ENCODE measurements at places on chromosomes 7 and 10.

DNA sequence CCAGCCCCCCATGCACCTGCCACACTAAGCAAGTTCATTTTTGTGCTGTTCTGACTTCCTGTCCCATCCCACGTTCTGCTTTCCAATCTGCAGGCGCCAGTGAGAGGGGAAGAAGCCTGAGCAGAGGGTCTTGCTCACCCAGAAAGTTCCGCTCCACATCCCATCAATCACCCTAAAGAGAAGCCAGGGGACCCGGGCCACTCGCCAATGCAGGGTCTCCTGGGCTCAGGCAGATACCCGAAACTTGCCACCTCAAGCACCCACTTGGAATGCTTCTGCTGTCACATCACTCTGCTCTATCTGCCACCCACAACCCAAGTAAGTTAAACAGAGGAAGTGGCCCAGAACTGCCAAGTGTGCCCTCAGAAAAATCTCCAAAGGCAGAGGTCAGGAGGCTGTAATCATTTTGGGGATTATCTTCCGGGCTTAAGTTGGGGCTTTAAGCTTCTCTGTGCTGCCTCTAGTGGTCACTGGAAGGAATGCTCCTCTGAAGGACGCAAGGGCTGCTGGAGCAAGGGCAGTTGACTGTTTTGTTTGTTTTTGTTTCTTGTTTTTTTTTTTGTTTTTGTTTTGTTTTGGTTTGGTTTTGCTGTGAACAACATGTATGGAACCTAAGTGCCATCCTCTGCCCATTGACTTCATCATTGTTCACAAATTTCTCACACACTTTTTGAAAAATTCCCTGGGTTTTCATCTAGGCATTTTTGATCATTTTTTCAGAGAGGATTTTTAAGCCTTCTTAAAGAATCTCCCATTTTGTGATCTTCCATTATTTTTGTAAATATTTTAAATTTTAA, 25.5 kb downstream of the PRR15 start:
- DNase-seq, result no peak

GRCh38 chr10:97411406-97411805, 10.3 kb upstream of the RRP12 start:
- no peak for DNase-seq

DNA sequence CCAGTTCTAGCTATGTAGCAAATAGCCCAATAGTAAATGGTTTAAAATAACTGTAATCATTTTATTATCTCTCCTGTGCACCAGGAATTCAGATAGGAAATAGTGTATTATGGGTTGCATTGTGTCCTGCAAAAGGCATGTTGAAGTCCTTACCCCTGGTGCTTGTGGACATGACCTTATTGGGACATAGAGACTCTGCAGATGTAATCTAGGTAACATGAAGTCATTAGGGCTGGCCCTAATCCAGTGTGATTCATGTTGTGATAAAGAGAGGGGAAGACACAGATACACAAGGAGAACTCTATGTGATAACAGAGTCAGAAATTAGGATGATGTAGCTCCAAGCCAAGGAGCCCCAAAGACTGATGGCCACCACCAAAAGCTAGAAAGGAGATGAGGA, 462.8 kb downstream of the GALNT17 start:
- DNase-seq, result no peak

- no peak for DNase-seq
Measured at GRCh38 chr10:2011106-2011716, 273.9 kb upstream of the ADARB2 start.

GRCh38 chr7:118863966-118864365, 639.5 kb downstream of the ANKRD7 start:
- DNase-seq, result no peak

GRCh38 chr10:70674560-70675495, 2.5 kb downstream of the ADAMTS14 start:
- DNase-seq, result no peak

DNA sequence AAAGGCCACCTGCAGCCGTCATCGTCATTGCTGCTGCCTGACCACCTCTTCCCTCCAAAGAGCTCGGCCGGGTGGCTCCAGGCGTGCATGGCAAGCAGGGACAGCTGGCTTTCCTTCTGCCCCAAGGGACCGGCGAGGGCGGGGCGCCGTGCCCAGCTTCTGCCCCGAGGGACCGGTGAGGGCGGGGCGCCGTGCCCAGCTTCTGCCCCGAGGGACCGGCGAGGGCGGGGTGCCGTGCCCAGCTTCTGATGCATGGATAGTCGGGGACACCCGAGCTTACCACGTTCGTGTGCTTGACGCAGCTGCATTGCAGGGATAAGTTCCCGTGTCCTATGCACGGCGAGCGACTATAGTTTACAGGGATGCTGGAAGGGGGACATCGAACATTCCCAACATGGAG, 27.0 kb downstream of the CFAP46 start:
- DNase-seq, result no peak

GRCh38 chr7:157719008-157719682, 382.3 kb downstream of the DNAJB6 start:
- DNase-seq, result no peak

GRCh38 chr7:37769291-37769690, 79.1 kb upstream of the NME8 start:
- peak; percentile 33 for DNase-seq

DNA sequence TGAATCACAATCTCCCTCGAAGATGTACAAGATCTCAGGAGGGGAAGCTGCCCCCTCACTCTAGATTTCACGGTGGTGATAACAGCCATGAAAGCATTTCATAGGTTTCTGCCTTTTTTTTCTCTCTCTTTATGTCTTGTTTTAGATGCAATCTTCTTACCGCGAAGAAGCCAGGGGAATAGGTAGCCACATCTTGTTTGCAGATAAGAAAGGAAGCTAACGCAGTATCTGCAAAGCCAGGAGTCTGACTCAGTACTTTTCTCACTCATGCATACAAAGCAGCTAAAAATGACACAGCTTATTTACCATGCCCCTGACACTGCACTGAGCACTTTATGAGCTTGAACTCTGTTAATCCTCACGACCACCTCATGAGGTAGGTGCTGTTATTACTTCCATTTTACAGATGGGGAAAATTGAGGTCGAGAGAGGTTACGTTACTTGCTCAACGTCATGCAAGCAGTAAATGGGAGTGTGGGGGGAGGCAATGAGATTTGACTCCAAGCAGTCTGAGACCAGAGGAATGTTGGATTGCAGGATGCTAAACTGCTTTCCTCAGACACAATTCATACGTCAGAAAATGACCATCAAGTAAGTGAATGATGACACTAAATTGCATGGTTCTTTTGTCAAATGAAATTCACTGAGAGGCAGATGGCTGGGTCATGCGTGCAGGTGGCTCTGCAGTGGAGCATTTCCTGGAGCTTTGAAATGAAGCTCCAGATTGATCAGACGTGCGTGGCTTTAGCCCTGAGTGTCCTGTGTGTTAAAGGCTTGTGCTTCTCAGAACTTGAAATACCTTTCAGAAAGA, 3.3 kb downstream of the MAP3K8 start:
- DNase-seq, result no peak

DNA sequence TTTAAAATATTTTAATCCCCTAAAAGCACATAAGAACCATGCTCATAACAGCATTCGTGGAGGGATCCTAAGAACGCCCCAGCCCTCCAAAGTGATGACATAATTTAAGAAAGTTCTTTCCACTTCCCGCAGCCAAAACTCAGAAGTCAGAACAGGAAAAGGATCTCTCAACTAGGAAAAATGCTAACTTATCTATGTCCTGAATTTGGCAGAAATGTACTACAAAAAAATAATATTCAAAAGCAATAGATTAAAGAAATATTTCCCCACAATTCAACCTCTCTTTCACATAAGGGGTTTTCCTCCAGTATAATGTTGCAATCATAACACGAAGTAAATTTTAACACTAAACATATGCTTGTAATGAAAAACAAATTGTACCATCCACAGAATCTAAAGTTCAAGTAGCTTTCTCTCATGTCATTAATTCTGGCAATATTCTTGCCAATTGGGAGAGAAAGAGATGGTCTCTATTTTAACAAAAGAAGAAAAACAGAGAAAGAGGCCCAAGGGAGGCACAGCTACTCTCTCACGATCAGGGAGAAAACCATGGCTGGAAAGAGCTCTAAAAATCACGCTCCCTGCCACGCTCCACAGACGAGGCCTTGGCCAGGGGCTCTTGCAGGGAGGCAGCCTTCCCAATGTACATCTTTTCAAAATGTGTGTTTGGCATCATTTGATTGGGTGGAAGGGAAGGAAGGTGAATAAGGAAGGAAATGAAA, 22.9 kb downstream of the ASB13 start:
- DNase-seq, result no peak

- DNase-seq, result no peak
Measured at GRCh38 chr7:22200238-22200637, 156.7 kb downstream of the RAPGEF5 start.

DNA sequence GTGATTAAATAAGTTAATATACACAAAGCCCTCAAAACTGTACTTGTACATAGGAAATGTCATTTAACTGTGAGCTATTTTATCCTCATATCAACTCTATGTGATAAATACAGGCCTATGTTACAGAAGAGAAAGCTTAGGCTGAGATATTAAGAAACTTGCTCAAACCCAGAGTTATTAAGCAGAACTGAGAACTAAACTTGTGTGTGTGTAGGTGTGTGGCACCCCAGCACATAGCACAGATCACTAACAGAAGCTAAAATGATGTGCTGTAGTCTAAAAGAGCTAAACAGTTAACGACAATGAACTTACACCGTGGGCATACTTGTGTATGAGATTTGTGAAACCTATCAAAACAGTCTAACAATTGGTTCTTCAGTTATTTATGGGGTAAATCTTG, 34.5 kb downstream of the MTPN start:
- no peak for DNase-seq

DNA sequence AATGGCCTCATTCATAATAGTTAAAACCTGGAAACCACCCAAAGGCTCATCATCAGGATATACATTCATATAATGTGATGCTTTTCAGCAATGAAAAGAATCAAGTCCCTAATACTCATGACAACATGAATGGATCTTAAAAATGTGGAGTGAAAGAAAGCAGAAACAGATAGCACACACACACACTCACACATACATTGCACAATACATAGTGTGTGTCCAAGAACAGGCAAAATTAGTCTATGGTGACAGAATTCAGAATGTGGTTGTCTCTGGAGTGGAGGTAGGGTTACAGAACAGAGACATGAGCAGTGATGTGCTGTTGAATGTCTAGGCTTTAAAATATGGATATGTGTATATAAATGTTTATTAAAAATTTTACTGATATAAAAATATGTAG, 419.9 kb upstream of the PCDH15 start:
- DNase-seq, result no peak

- DNase-seq, result no peak
Measured at GRCh38 chr7:34385384-34385783, 272.6 kb upstream of the NPSR1 start.

- no peak for DNase-seq
Measured at GRCh38 chr10:52226197-52226847, 87.8 kb upstream of the DKK1 start.

DNA sequence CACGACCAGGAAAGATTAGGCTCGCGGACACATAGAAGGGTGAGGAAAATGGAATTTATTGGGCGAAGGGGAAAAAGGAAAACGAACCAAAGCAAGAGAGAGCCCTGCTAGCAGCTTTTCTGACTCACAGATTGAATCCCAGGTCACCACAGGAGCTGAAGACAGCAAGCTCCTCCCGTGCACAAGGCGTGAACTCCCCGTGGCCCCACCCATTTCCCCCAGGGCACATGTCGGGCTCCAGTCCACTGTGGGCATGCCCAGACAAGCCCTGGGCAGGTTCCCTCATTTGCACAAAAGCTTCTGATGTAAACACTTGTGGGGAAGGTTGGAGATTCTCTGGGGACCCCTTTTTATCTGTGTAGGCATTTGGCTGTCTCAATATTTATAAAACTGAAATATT, 582.4 kb downstream of the SUGCT start:
- no peak for DNase-seq

- no peak for DNase-seq
Measured at GRCh38 chr7:36153571-36154097, 580 bp downstream of the EEPD1 start.

DNA sequence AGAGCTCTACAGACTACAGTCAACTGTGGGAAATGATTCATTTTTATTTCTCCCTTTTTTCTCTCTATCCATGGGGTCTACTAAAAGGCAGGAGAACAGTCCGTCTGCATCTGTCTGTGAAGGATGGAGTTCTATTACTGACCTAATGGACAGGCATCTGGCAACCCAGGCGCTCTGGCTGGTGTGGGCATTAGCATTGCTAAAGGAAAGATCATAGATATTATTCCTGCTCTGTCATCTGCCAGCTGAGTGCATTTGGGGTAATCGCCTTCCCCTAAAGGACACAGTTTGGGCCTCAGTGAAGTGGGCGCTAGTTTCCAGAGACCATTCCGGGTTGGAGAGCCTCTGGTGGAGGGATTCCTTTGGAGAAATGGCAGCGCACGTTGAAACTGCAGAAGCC, 201.3 kb upstream of the TCERG1L start:
- no peak for DNase-seq

GRCh38 chr7:64654796-64655548, 11.0 kb upstream of the ZNF107 start:
- no peak for DNase-seq

DNA sequence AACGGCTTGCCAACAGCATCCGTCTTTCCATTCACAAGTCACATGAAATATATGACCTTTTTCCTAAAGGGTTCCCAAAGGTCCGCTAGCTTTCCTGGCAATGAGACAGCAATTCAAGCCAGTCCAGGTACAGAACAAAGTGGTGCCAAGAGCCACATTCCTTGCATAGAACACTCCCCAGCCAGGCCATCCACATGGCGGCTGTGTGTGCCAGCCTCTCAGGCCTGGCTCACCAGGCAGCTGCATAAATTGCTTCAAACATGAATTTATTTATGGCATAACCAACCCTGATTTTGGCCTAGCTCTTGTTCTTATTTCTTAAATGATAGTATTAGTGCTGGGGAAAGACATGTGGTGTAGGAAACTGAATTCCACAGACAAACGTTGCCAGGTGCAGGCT, 63.7 kb upstream of the CREB5 start:
- no peak for DNase-seq

GRCh38 chr10:88316292-88316861, 266.7 kb downstream of the RNLS start:
- DNase-seq, result no peak

Data from bone marrow (tissue), 2 donors.